T-helper 17 cell (primary cell): ENCODE measurements at places on chromosomes 5 and 9. TPM values are rescaled to one million over a fixed set of nuclear protein-coding genes. Genes with fewer than 3 reads are reported as not detected.

The ERCC6L2 gene
- 39.4 TPM for total RNA-seq

DNA sequence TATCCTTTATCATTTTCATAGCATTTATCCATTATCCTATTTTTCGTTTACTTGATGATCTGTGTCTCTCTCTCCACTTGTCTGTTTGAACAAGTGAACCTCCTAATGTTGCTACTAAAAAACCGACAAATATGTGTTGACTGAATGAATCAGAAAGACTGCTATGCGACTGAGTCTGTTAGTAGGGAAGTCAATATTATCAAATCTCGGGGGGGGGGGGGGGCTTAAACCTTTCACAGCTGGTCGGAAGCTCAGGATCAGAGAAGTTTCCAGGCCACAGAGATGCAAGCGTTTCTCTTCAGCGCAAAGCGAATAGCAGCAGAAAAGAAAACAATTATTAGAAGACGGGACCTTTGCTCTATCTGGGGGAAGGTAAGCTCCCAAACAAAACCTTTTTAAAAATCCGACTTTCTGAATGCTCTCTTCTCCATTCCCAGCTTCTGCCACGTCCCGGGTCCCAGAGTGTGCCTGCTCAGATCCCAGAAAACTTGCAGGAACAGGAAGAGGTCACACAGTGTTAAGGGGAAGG is 412 bp downstream of the RIOK2 start:
- no peak for DNase-seq

DNA sequence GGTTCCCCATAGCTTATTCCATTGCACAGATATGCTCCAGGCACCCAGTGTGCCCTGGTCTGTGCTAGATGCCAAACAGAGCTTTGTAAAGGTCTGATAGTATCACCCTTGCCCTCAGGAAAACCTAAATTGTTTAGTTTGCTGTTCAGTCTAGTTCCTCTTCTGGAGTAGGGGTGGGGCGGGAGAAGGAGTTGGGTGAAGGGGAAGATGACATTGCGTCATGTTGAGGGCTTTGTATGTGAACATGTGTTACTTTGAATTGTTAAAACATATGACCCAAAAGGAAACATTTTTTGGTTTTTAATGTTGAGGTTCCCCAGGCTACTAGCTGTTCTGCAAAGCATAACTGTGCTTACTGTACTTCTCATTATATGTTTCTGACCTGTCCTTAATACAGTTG is 40.6 kb downstream of the HACD4 start:
- DNase-seq: no peak

- no peak for DNase-seq
These were observed 179.8 kb upstream of the PPP1R26 start for GRCh38 chr9:135299651-135300345.

The ADAMTS12 gene
- total RNA-seq: not detected
